SJSA1 (cell line): ENCODE measurements at places on chromosomes 3 and 15.

- peaks cover 25% of the 10 kb centered on the region for H3K4me1 ChIP-seq
- peaks cover 30% of the 10 kb centered on the region for H3K27me3 ChIP-seq
- H3K36me3 ChIP-seq = no peaks in the 10 kb centered on the region; the same call in 1 of the 2 replicates
- no peak overlapping the region for H3K27ac ChIP-seq
Measured at GRCh38 chr15:76339305-76340197, 3.0 kb downstream of the ISL2 start.

GRCh38 chr15:101498076-101498716, 8.7 kb upstream of the PCSK6 start:
- DNase-seq = peak; percentile 31
- H3K27ac ChIP-seq = no peak overlapping the region
- 0 out of 2 replicates have a peak, but pooled peaks cover 6% of the 10 kb centered on the region for H3K27me3 ChIP-seq

DNA sequence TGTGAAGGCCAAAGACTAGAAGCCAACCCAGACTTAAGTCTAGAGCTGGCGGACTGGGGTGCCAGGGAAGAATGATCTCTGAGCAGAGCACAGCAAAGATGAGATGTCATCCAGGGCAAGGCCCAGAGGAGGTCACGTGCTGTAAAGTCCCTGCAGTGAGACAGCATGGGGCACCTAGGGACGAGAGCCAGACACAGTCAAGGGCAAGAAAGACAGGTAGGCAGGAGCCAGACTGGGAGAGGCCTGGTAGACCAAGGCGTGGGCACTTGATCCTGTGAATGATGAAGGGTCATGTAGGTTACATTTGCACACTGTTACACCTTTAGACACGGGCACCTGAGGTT, 379.7 kb upstream of the PROK2 start:
- no peaks in the 10 kb centered on the region for H3K27me3 ChIP-seq
- H3K4me1 ChIP-seq = no peaks in the 10 kb centered on the region

DNA sequence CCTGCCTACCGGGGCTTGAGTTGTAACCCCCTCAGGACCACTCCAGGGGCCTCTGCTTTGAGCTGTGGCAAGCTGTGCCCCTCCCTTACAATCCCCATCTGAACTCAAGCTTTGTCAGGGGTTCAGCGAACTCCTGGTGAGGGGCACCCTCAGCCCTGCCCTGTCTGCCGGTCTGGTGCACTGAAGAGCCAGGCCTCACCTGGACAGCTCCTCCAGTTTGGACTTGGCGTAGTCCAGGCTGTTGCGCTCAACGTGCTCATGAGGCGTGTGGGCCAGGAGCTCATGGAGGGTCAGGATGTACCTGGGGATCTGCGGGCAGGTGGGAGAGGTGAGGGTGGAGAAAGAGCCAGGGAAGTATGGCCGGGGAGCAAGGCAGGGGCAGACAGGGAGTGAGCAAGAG, 59.4 kb downstream of the RASGRF1 start:
- no peaks in the 10 kb centered on the region for H3K4me1 ChIP-seq
- no peaks in the 10 kb centered on the region for H3K36me3 ChIP-seq
- H3K27me3 ChIP-seq = no peaks in the 10 kb centered on the region

GRCh38 chr15:65096481-65097385, 18.3 kb downstream of the UBAP1L start:
- H3K4me3 ChIP-seq = no peak overlapping the region
- peak; percentile 98 for DNase-seq
- H3K27ac ChIP-seq = peak overlapping the region; percentile 69
- peaks cover 59% of the 10 kb centered on the region for H3K4me1 ChIP-seq
- peaks cover 39% of the 10 kb centered on the region for H3K36me3 ChIP-seq

GRCh38 chr3:31790193-31791089, 190.6 kb downstream of the OSBPL10 start:
- no peaks in the 10 kb centered on the region for H3K36me3 ChIP-seq
- no peak overlapping the region for H3K27ac ChIP-seq
- H3K4me3 ChIP-seq = no peak overlapping the region
- no peaks in the 10 kb centered on the region for H3K27me3 ChIP-seq
- no peaks in the 10 kb centered on the region for H3K4me1 ChIP-seq
- no peak for DNase-seq

- no peaks in the 10 kb centered on the region for H3K36me3 ChIP-seq
- H3K27ac ChIP-seq = no peak overlapping the region
- DNase-seq = no peak
Measured at GRCh38 chr3:127999509-128000106, 52.6 kb upstream of the SEC61A1 start.

DNA sequence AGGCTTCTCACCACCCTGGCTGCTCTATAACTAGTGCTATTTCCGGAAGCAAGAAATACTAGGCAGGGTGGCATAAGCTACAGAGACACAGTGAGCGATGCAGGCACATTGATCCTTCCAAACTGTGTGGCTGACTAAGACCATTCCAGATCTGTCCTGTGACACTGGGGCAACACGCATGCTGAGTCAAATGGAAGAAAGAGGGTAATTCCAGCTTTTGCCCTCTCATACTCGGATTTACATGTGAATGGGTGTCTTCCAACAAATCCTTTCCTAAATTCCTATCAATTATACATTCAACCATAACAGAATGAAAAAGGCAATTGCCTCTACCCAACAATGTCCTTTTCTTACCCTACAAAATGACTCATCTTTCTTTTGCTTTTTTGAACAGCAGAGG, 5.1 kb downstream of the FSIP1 start:
- H3K36me3 ChIP-seq = no peaks in the 10 kb centered on the region; the same call in 1 of the 2 replicates
- H3K4me1 ChIP-seq = peaks cover 7% of the 10 kb centered on the region
- no peak overlapping the region for H3K4me3 ChIP-seq
- H3K27me3 ChIP-seq = no peaks in the 10 kb centered on the region

DNA sequence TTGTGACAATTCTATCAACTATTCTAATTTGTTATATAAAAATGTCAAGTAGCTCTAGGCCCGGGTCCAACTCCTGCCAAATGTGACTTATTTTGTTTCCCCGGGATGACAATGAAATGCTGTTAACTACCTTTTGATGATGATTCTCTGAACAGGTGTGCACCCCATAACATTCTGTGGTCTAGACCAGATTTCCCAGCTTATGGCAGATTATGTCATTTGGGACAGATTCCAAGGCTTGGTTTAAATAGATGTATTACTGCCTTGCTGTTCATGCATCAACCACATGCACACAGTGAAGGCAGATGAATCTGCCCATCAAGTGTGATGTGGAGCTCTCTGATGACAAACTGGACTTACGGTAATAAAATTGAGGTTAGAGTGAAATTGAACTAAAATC, 150.5 kb downstream of the MECOM start:
- DNase-seq = no peak
- no peaks in the 10 kb centered on the region for H3K36me3 ChIP-seq
- H3K27ac ChIP-seq = no peak overlapping the region

DNA sequence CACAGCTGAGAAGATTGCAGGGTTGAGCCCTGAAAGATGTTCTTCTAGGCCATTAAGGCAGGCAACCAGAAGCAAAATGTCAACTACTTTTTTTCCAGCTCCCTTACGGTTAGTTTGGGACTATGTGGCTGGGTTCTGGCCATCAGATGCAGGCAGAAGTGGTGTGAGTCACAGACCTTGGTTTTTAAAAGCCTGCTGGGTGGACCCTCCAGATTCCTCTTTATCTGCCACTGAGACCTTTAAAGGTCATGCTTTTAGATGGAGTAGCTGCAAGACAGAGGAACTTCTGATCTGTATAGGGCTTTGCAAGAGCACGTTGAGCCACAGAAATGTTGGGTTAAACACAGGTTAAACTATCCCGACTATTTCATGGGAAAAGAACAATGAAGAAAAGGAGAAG, 102.9 kb downstream of the CHST2 start:
- H3K4me1 ChIP-seq = no peaks in the 10 kb centered on the region
- H3K4me3 ChIP-seq = no peak overlapping the region
- H3K27me3 ChIP-seq = no peaks in the 10 kb centered on the region
- no peak for DNase-seq
- H3K27ac ChIP-seq = no peak overlapping the region

- no peak for DNase-seq
- H3K4me3 ChIP-seq = no peak overlapping the region
- no peaks in the 10 kb centered on the region for H3K27me3 ChIP-seq
- H3K36me3 ChIP-seq = no peaks in the 10 kb centered on the region; the same call in 1 of the 2 replicates
- no peak overlapping the region for H3K27ac ChIP-seq
- no peaks in the 10 kb centered on the region for H3K4me1 ChIP-seq
Measured at GRCh38 chr3:81585056-81585455, 176.4 kb downstream of the GBE1 start.

GRCh38 chr3:126911162-126912026, 71.5 kb upstream of the PLXNA1 start:
- no peaks in the 10 kb centered on the region for H3K27me3 ChIP-seq
- H3K36me3 ChIP-seq = no peaks in the 10 kb centered on the region
- DNase-seq = peak; percentile 94
- H3K4me1 ChIP-seq = peaks cover 65% of the 10 kb centered on the region

GRCh38 chr15:65211482-65211982, 259 bp upstream of the CILP start:
- H3K27ac ChIP-seq = no peak overlapping the region
- H3K4me1 ChIP-seq = no peaks in the 10 kb centered on the region
- no peaks in the 10 kb centered on the region for H3K27me3 ChIP-seq
- H3K36me3 ChIP-seq = no peaks in the 10 kb centered on the region
- DNase-seq = no peak

DNA sequence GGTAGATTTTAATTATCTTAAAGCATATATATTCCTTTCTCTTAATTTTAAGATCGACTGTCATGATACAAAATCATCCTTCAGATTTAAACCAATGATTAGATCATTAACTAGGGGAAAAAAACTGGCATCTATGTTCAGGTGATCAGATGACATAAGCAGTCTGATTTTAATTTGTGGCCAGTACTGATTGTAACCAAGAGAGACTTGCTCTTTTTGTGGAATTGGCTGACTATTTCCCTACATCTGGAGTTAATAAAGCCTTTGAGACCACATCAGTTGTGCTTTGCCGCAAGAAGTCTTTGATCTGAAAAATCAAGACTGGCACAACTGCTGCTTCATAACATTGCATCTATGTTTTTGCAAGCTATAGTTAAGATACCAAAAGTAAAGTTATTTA, 148.4 kb upstream of the CGNL1 start:
- peaks cover 26% of the 10 kb centered on the region for H3K4me1 ChIP-seq
- no peak overlapping the region for H3K4me3 ChIP-seq
- DNase-seq = no peak
- no peaks in the 10 kb centered on the region for H3K27me3 ChIP-seq
- no peak overlapping the region; the same call in 1 of the 2 replicates for H3K27ac ChIP-seq

- H3K27ac ChIP-seq = no peak overlapping the region
- no peaks in the 10 kb centered on the region for H3K27me3 ChIP-seq
- DNase-seq = no peak
- H3K36me3 ChIP-seq = no peaks in the 10 kb centered on the region
- H3K4me3 ChIP-seq = no peak overlapping the region
Measured at GRCh38 chr3:108406063-108406660, 104.2 kb downstream of the MYH15 start.

DNA sequence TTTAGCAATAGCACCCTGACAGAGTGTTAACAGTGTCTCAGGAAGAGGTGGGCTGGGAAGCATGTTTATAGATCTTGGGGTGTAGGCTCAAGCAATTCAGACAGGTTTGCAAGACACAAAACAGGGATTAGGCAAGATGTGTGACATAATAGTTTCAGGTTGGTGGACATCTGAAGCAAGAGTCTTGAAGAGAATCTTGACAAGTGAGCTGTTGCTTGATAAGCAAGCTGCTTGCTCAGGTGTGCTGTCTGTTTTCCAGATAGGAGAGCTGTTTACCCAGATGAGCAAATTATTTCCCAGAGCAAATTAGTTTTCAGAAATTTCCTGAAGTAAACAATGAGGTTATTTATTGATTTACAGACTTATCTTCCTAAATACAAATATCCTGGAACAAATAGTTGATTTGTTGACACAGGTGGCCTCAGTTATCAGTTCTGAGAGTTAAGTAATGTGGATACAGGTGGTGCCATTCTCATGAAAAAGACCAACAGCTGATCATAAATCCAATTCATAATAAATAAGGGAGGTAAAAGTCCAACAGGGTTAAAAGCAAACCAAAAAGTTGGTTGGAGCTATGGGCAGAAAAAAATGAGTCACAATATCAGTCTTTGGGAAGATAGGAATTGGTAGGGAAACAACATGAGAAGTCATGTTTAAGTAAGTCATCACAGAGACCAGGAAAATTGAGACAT, 437.3 kb downstream of the TBL1XR1 start:
- no peaks in the 10 kb centered on the region for H3K27me3 ChIP-seq
- no peak overlapping the region for H3K27ac ChIP-seq
- no peak overlapping the region for H3K4me3 ChIP-seq

GRCh38 chr3:180282386-180282785, 245.6 kb upstream of the PEX5L start:
- H3K4me1 ChIP-seq = no peaks in the 10 kb centered on the region
- H3K27ac ChIP-seq = no peak overlapping the region
- H3K36me3 ChIP-seq = no peaks in the 10 kb centered on the region
- H3K4me3 ChIP-seq = no peak overlapping the region
- no peaks in the 10 kb centered on the region for H3K27me3 ChIP-seq

- H3K27ac ChIP-seq = no peak overlapping the region
- H3K27me3 ChIP-seq = no peaks in the 10 kb centered on the region
- DNase-seq = no peak
- no peaks in the 10 kb centered on the region for H3K36me3 ChIP-seq
Measured at GRCh38 chr15:52734329-52734728, 55.1 kb upstream of the ATOSA start.

DNA sequence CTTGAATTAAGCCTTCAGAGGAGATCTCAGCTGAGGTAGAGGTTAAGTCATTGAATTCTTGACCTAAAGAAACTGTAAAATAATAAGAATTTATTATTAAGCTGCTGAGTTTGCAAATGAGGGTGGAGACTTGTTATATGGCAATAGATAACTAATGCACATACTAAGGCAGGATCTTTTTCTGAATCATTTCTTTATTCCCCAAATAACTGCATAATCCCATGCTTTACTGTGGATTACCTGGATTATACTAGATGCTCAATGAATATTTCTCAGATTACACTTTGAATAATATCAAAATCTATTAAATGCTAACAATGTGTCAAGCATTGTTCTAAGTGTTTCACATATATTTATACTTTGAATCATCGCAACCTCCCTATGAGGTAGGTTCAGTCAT, 532.5 kb downstream of the NAALADL2 start:
- no peak overlapping the region for H3K4me3 ChIP-seq
- H3K36me3 ChIP-seq = no peaks in the 10 kb centered on the region
- no peak for DNase-seq
- no peak overlapping the region for H3K27ac ChIP-seq
- peaks cover 3% of the 10 kb centered on the region; the same call in 1 of the 2 replicates for H3K4me1 ChIP-seq

GRCh38 chr3:38108649-38109579, 28.0 kb downstream of the ACAA1 start:
- H3K27ac ChIP-seq = no peak overlapping the region
- no peaks in the 10 kb centered on the region for H3K27me3 ChIP-seq
- no peak for DNase-seq
- no peak overlapping the region for H3K4me3 ChIP-seq
- no peaks in the 10 kb centered on the region for H3K36me3 ChIP-seq

GRCh38 chr3:5651351-5651750, 463.8 kb downstream of the EDEM1 start:
- no peaks in the 10 kb centered on the region for H3K4me1 ChIP-seq
- no peak overlapping the region for H3K27ac ChIP-seq
- H3K36me3 ChIP-seq = no peaks in the 10 kb centered on the region
- DNase-seq = no peak
- H3K4me3 ChIP-seq = no peak overlapping the region

GRCh38 chr3:71647751-71648150, 64.2 kb upstream of the FOXP1 start:
- H3K36me3 ChIP-seq = no peaks in the 10 kb centered on the region
- no peak overlapping the region for H3K4me3 ChIP-seq
- no peaks in the 10 kb centered on the region for H3K4me1 ChIP-seq
- H3K27me3 ChIP-seq = no peaks in the 10 kb centered on the region
- DNase-seq = no peak

GRCh38 chr3:185699927-185700326, 113.8 kb downstream of the SENP2 start:
- no peak overlapping the region for H3K27ac ChIP-seq
- H3K4me1 ChIP-seq = peaks cover 46% of the 10 kb centered on the region
- no peak overlapping the region for H3K4me3 ChIP-seq
- H3K36me3 ChIP-seq = peaks cover 14% of the 10 kb centered on the region
